Hippocampal formation (tissue), 2 donors: ENCODE measurements at places on chromosomes 13 and 19.
A peak's percentile ranks its signal among the peaks of the same experiment; 100 is the strongest.

DNA sequence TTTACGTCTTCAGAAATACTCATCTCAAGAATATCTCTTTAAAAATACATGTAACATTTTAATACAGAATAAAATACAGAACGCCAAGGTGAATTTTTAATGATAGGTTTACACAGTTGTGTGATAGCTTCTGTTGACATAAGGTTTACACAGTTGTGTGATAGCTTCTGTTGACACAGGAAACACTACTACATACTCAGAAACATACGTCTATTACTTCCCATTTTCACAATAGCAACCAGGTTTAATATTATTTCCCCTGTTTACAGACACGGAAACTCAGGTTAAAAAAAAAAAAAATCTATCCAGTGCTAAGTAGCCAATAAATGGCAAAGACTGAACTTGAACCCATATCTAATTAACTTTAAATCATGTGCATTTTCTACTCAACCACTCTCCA is 571.2 kb downstream of the LIG4 start:
- DNase-seq, result no peak

- DNase-seq, result no peak
These were observed 7.8 kb downstream of the ABCA7 start for GRCh38 chr19:1047696-1048147.

GRCh38 chr13:106361621-106362020 is 173.8 kb downstream of the EFNB2 start:
- no peak for DNase-seq

DNA sequence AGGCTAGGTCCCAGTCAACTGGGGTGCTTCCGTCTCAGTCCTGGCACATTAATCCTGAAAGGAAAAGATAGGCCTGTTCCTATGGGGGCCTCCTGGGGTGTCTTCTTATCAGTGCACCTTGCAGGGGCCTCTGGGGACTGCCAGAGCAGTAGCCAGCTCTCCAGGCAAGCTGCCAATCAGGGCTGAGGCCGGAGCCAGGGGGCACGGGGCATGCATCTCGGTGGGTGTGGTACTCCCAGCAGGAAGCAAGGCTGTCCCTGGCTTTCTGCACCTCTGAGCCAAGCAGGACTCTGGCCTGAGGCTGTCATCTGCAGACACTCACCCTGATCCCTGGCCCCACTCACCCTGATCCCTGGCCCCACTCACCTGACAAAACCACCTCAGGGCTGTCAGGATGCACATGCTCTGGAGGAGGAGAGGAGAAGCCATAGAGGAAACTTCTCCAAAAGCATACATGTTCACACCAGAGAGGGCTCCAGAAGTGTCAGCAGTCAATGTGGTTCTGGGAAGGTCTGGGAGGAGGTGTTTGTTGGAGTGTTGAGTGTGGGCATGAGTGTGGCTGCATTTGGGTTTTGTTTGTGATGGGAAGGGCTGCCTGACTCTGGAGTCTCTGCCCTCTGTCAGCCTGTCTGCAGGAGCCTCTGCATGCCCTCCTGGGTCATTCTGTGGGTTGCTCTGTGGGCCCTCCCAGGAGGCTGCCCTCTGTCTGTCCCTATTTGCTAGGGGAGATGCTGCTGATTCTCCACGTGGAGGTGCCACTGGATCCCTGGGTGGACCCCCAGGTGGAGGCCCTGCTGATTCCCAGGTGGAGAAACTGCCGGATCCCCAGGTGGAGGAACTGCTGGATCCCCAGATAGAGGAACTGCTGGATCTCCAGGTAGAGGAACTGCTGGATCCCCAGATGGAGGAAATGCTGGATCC is 22.7 kb upstream of the KCTD15 start:
- DNase-seq, result no peak

- DNase-seq, result no peak
These were observed 150.2 kb downstream of the TNFSF13B start for GRCh38 chr13:108419768-108420167.

DNA sequence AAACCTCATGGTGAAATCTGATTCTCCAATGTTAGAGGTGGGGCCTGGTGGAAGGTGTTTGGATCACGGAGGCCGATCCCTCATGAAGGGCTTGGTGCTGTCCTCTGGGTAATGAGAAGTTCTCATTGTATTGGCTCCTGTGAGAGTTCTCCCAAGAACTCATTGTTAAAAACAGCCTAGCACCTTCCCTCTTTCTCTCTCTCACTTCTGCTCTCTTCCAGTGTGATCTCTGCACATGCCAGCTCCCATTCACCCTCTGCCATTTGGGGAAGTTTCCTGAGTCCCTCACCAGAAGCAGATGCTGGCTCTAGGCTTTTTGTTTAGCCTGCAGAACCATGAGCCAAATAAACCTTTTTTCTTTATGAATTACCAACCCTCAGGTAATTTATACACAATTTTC is 3.1 kb upstream of the SUCLA2 start:
- DNase-seq, result no peak

- DNase-seq, result no peak
These were observed 348.8 kb downstream of the SPRY2 start for GRCh38 chr13:79992111-79992510.

- DNase-seq, result no peak
These were observed 1555.4 kb upstream of the MIR17HG start for GRCh38 chr13:89791971-89792630.

GRCh38 chr19:6801485-6802086 is 29.1 kb downstream of the VAV1 start:
- peak; percentile 37 for DNase-seq

DNA sequence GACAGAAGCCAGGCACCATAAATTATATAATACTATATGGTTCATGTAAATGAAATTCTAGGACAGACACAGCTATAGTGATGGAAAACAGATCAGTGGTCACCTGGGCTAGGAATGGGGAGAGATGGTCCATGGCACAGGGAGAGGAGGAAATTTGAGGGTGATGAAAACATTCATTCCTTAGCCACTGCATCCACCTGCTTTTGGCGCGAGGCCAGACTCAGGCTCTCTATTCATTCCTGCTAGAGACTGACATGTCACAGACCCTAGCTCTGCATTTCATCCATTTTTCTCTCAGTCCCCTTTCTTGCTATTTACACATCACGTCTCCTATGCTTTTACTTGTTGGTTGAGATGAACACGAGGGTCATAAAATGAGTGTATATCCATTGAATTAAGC is 628.3 kb upstream of the SLC10A2 start:
- DNase-seq, result no peak

DNA sequence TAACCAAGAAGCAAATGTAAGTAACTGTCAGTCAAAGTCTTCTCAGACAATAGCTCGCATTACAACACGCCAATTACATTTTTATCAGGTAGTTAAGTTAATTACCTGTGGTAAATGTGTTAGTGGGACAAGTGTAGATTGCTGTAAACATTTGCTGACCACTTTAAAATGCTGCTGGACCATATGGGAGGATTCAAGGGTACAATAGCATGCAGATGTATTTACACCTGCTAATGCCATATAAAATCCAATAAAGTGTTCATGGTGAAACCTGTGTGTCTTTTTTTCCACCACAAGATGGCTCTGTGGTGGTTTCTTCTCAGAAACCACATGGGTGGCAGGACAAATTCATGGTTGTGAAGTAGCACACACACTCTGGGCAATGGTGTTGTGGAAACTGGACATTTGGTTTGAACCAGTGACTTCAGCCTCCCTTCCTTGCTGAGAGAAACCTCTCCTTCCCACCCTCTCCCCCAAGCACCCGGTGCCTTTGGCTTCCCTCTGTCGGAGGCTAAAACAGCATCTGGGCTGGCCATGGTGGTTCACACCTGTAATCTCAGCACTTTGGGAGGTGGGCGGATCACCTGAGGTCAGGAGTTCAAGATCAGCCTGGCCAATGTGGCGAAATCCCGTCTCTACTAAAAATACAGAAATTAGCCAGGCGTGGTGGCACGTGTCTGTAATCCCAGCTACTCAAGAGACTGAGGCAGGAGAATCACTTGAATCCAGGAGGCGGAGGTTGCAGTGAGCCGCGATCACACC is 18.1 kb upstream of the GTF3A start:
- no peak for DNase-seq

- no peak for DNase-seq
These were observed 150.2 kb upstream of the VSTM2B start for GRCh38 chr19:29375429-29376119.

- DNase-seq, result no peak
These were observed 13.6 kb downstream of the DLEU7 start for GRCh38 chr13:50829896-50830295.

DNA sequence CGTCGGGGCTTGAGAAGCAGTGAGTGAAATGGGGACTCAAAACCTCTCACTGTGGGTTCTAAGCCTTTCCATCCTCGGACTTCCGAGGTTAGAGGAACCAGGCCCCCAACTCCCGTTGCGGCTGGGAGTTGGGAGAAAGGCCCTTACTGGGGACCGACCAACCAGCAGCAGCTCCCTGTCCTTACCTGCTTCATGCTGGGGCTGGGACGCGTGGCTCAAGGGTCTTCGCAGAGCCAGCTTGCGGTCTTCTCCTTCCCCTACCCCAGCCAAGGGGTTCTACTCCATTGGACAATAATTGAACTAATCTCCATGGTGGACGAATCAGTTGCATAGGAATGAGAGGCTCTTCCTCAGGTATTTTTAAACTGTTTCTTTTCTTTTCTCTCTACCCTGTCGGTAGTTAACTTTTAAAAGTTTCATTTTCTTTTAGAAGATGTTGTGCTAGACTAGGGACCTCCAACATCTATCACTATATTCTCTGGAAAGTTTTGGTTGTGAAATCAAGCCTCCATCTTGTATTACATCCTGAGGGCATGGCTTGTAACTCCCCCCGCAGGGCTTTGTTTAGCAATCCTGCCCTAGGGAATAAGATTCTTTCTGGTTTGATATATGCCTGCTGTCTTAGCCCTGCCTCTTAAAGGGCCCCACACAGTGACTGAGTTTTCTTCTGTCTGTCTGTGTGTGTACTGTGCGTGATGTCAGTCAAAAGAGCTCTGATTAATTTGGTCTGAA is 1027.1 kb upstream of the PCDH9 start:
- DNase-seq, result no peak

DNA sequence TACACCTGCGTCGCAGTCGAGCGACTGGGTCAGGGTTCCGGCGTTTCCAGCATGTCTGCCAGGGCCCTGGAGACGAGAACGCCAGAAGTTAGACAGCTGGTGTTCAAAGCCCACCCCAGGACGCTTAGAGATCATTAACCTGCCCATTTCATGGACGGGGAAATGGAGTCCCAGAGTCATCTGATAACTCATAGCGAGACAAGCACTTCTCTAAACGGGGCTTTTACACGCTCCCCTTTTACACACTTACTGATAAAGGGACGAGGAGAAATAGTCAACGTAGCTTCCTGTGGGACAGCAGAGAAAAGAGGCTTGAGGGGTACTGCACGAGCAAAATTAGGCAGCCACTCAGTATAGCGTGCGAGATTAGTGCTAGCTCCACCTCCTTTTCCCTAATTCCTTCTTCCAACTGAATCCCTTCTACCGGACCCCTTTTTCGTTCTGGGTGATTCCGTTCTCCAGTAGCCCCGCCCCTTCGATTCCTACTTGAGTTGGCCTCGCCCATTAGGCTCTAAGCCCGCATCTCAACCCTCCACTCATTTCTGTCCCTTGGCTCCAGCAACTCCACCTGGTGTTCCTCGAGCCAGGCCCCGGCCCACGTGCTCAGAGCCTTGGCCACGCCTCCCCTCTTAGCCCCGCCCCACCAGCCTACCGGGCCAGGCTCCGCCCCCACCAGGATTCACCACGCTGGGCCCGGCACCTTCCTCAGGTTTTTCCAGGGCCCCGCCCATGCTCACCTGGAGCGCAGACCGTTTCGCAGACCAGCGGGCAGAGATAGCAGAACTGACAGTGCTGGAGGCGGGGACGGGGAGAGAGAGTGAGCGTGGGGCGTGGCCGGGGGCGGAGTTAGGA is 3.7 kb downstream of the HRC start:
- no peak for DNase-seq

DNA sequence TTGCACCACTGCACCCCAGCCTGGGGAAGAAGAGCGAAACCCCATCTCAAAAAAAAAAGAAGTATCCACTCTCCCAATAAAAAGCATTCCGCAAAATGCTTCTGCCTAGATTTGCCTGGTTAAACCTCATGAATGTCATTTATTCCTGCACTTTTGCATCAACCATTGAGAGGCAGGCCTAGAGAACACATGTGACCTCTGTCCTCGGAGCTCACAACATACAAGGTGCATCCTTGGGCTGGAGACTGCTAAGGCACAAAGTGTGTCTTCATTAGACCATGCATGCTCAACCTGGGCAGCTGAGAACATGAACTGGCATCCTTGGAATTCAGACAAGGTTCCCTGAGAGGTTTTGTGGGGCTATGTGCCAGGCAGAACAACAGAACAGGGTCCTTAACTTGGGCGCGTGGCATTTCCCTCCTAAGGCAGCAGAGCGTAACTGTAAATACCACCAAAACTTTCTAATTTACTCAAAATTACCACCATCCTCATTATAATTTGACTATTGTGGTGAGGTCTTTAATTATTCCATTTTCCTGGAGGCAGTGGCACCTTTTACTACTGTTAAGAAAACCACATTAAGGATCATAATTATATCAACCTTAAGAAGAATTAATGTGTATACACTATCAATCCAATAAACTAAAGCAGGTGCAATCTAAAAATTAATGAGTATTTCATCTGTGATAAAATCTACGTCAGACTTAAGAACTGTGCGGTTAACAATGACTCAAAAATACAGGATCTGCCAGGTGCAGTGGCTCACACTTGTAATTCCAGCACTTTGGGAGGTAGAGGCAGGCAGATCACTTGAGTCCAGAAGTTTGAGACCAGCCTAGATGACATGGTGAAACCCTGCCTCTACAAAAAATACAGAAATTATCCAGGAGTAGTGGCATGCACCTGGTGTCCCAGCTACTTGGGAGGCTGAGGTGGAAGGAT is 13.8 kb downstream of the RCBTB1 start:
- no peak for DNase-seq

DNA sequence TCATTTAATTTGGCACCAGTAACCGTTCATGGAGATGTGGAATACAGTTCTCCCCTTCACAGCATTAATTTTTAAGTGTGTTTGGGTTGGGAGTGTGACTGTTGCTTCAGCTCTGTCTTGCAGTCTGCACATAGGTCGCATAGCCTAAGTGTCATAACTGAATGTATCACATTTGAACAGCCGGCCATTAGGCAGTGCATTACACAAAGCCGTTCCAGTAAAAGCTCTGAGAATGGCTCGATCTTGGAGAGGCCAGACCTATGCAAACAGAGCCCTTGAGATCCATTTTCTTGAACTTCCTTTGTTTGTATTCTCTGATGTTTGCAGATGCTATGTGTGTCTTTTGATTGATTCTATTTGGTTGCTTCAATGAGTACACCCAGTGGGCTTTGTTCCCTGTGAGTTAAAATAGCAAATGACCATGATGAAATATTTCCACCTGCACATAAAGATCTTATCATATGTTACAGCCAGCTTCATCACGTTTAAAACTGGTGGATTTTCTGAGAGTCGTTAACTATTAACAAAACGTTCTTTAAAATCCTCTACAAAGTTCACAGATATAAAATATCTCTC is 1104.9 kb upstream of the SLC10A2 start:
- DNase-seq, result no peak
